Endothelial cell of umbilical vein (primary cell): ENCODE measurements at places on chromosomes 7 and 10. TPM values are rescaled to one million over a fixed set of nuclear protein-coding genes. Genes with fewer than 3 reads are reported as not detected.

The ACTR1A gene
- 164 and 169 TPM in 2 replicates for polyA plus RNA-seq

The GNG11 gene
- 90.4 and 92.3 TPM in 2 replicates for polyA plus RNA-seq

The DYNC1I1 gene
- 1.8 and 2.0 TPM in 2 replicates for polyA plus RNA-seq

The OR2A1 gene
- polyA plus RNA-seq = 0.02 and 0.14 TPM in 2 replicates

The TBXAS1 gene
- 2.1 and 2.2 TPM in 2 replicates for polyA plus RNA-seq

The PAPOLB gene
- polyA plus RNA-seq = not detected in 2 replicates
